ENCODE measurements at places on chromosomes 1 and 21.

DNA sequence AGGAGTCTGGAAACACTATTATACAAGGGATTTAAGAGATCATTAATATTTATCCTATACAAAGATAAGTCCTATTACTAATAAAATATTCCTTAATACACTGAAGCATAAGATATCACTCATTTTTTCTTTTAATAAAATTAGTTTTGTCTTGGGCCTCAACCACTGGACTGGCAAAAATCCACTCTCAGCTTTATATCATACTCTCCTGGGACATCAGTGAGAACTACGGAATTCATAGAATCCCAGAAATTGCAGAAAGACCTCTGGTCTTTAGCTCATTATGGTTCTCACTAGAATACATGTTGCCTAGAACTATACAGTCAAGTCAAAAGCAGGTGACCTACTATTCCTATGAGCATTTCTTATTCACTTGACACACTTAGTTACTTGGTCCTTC is 285.0 kb downstream of the LRRC40 start:
- no peak for DNase-seq

DNA sequence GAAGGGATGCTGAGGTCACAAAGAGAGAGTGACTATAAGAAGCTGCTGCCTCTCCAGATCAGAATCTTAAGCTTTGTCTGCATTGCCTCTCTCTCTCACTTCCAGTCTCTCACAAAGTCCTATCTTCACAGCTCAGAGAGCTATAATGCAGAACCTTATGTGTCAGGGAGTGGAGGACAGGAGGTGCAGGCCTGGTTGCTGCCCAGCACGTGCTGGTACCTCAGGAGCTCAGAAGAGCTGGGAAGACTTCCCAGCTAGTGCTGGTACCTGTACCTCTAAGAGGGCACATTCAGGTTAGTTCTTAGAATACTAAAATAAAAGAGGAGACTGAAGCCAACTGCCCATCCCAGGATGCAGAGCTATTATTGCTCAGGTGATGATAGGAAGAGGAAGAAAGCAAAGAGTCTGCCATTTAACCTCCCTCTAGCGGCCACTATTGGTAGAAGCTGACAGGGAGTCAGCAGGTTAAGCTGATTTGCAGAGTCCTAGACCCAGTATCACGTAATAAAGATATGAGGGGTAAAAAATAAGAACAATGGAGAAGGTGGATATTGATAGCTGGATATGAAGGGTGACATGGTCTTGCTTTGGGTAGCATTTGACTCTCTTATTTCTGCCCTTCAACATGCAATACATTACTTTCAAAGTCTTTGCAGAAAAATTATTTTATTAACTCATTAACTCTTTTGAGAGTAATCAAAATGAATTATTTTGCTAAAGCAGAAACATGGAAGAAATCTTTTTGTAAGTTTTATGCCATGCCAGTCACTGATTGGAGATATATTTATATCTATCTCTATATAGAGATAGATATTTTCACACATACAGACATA is 138.1 kb upstream of the HMCN1 start:
- peak; percentile 40 for DNase-seq

GRCh38 chr1:169288011-169288414 is 79.6 kb downstream of the NME7 start:
- no peak for DNase-seq

GRCh38 chr1:38337711-38338110 is 291.1 kb upstream of the POU3F1 start:
- no peak for DNase-seq

DNA sequence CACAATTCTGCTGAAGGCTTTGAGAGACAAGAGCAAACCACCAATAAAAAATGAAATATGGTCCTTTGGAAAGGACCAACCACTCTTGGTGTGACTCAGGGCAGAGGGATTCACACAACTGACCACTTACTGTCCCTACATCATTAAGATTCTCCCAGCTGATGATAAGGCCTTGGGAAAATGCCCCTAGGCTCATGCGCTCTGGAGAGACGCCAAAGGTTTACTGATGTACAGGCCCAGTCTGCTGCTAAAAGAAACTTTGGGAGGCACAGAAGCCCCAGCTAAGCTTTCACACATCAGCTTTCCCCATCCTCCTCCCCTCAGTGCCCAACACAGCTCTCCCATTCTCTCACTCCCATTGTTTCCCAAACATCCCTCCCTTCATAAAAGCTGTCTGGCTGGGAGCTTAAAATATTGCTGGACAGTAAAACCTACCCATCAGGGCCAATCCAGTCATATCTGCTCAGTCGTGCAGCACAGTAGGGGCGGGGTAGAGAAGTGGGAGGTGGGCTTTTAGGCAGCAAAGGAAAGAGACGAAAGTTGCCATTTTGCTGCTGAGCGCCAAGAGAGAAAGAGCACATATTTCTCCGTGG is at the start of gene GJA8:
Gene GJA8 (plus strand): TSS at position 543 of the 593 bp plus-strand sequence. CDS start 5,161 bp downstream, outside the sequence.
- no peak for DNase-seq

GRCh38 chr1:9340172-9340854 is 47.6 kb downstream of the SPSB1 start:
- DNase-seq = no peak

DNA sequence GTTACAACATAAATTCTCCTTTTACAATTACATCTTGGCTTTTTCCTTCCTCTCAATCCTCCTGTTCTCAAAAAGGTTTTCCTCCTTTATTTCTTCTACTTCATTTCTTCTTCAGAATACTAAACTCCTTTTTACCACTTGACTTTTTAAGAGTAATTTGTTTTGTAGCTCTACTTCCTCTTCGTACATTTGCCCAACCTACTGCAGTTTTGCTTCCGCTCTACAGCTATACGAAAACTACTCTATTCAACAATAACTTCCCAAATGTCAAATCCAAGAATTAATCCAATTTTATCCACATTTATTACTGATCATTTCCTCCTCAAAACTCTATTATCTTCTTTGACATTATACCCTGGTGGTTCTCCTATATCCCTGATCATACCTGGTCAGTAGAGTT is 3.4 kb downstream of the GDAP2 start:
- DNase-seq = no peak

DNA sequence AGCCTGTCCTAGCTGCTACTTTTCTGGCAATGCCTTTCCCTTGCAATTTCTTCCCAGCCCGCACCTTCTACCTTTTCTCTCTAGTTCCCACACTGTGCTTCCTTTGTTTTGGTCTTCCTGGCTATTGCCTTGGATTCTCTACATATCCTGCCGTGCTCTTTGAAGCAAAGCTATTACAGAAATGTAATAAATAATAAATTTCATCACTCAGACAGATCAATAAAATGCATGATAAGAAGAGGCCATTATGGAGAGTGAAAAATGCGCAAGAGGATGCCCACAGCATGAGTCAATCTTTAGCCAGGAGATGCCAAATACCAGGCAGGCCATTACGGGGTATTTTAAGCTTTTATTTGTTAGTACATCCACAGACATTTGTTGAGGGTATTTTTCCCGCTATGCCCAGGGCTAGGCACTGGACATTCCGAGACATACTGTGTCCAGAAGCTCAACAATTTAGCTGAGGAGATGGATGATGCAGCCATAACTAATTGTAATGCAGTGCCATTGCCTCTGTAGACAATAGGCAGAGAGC is 163.6 kb downstream of the ST6GALNAC3 start:
- no peak for DNase-seq

DNA sequence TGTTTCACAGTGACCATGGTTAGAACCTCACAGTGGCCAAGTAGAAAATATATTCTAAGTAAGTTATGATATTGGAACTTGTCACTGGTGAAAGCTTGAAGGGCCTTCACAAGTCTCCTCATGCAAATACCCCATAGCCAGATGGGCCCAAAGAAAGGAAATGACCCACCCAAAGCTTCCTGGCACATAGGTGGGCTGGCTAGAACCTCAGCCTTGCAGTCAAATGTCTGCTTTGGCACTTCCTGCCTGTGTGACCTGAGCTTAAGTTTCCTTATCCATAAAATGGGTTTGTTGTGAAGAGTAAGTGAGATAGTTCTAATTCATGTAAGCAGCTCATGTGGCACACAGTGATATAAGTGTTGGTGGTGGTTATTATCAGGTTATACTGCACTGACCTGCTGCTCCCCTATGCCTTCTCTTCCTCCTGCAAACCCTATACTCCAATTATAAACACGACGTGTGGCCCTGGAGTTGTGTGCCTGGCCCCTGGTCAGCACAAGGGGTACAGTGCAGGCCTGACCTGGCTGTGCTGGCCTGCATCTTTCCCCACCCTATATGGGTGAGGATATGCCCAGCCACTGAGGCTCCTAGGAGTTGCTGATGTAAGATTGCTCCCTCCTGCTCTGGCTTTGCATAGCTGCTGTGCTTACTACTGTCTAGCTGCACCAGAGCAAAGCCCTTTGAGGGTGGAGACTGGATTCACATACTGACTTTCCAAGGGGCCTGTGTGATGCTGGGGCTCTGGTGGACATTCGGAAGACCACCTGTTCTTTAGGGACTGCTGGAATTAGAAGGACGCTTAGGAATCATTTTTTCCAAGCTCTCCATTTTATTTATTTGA is 4.7 kb upstream of the SLFNL1 start:
- DNase-seq = no peak

- no peak for DNase-seq
Measured at GRCh38 chr1:32470431-32470830, 5.6 kb downstream of the ZBTB8B start.

- peak; percentile 50 for DNase-seq
Measured at GRCh38 chr1:110069404-110070281, 829 bp downstream of the ALX3 start.

- DNase-seq = no peak
Measured at GRCh38 chr21:33207449-33208149, 22.1 kb upstream of the IFNAR2 start.

DNA sequence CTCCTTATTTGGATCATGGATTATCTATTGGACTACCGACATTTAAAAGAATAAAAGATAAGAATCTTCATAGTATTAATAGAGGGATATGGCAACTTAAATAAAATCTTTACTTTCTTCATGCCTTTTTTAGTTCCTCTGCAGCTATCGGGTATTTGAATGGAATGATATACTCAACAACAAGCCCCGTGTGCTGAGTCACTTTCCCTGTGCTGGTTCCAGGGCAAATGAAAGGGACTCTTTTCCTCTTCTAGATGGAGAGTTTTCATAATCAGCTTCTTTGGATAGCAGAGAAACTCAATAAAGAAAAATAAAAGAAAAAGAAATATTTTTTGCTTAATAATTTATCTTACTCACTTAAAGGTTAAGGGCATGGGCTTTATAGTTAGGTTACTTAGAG is 213.7 kb downstream of the LRRC40 start:
- DNase-seq = no peak

- DNase-seq = no peak
Measured at GRCh38 chr1:170555370-170555769, 23.4 kb downstream of the GORAB start.

GRCh38 chr1:166974647-166975345 is 544 bp downstream of the ILDR2 start:
- DNase-seq = peak; percentile 63

DNA sequence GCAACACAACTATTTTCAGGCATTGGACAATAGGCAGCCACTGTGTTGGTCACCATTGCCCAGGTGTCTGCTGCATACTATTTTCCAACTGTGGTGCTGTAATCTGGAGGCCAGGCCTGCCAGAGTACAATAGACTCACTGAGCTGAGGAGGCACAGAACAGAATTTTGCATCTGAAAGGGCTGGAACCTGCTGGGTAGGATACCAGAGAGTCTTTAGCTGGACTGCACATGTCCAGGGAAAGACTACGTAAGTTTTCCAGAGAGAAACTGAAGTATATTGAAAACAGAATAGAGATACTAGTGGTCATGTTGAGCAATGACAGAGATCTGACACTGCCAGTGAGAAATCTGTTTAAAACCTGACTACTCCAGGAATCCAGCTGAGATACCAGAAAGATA is 200.8 kb downstream of the RASAL2 start:
- DNase-seq = no peak

DNA sequence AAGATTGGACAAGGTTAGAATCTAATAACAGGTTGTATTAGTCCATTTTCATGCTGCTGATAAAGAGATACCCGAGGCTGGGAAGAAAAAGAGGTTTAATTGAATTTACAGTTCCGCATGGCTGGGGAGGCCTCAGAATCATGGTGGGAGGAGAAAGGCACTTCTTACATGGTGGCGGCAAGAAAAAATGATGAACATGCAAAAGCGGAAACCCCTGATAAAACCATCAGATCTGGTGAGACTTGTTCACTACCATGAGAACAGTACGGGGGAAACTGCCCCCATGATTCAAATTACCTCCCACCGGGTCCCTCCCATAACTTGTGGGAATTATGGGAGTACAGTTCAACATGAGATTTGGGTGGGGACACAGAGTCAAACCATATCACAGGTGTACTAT is 22.9 kb upstream of the TTLL7 start:
- no peak for DNase-seq

- no peak for DNase-seq
Measured at GRCh38 chr1:179510038-179510437, 65.7 kb downstream of the NPHS2 start.

DNA sequence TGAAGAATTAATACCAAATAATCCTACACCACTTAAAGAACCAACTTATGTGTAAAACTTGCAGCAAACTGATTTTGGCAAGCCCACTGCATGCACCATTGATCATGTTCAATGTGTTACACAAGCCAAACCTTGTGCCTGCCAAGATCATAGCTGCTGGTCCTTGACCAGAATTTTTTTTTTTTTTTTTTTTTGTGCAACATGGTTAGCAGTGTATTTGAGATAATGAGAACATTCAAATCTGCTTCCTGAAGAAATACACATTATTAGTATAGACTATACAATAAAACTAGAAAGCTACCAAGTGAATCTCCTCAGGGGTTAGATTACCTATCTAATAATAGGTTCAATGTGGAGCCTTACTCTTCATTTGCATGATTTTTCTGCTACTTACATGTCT is 421.0 kb downstream of the MRPL39 start:
- no peak for DNase-seq

GRCh38 chr1:60765204-60765603 is 317.2 kb upstream of the NFIA start:
- DNase-seq = no peak

- no peak for DNase-seq
Measured at GRCh38 chr1:7322912-7323311, 448.2 kb upstream of the VAMP3 start.

DNA sequence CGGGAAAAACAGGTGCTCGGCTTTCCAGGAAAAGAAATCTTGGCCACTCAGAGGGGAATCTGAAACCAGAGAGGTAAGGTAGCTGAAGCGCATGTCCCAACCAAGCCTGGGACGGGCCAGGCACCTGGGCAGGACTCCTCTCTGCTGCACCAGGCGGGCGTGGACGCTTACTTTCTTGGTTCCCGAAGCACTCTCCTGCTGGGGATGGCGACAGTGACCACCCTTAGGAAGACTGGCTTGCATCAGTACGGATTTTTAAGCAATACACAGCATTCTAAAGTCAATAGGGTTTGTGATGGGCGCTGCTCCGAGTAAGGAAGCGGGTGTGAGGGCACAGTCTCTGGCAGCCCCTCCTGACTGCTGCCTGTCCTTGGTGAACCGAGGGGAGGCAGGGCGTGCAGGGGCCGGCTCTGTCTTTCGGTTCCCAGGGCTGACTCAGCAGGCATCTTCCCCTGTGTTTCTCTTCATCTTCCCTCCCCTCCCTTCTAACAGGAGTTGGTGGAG is 74.9 kb upstream of the ANGPTL1 start:
- no peak for DNase-seq
